Neural progenitor cell (in vitro differentiated cells): ENCODE measurements at places on chromosomes 16 and 17.

DNA sequence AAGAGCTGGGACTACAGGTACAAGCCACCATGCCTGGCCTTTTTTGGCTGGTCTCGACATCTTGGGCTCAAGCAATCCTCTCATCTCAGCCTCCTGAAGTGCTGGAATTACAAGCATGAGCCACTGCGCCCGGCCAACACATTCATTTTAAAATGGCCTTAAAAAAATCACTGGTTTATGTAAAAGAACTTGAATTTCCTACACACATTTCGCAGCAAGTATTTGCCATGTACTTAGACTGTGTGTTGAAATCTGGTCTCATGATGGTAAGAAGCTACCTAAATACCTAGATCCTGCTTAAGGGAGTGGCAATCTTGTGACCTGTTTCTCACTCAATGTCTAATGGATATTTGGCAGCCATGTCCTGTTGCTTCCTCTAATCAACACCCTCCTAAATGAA lies 8.5 kb upstream of the CYTH1 start:
- no peak for DNase-seq

DNA sequence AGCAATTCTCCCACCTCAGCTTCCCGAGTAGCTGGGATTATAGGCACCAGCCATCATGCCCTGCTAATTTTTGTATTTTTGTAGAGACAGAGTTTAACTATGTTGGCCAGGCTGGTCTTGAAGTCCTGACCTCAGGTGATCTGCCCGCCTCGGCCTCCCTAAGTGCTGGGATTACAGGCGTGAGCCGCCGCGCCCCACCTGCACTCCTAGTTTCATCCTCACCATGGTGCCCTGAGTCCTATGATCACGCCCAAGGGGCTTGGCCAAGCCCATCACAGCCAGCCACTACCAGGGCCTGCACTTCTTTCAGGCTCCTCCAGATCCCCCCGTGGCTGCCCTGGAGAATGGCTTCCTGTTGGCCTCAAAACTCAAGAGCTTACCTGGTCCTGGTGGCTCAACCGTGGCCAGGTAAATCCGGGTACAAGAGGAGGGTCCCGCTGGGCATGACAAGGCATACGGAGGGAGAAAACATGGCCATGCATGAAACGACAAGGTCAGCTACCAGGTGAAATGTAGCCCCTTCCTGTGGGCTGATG lies 20.4 kb upstream of the TFAP4 start:
- no peak for DNase-seq

DNA sequence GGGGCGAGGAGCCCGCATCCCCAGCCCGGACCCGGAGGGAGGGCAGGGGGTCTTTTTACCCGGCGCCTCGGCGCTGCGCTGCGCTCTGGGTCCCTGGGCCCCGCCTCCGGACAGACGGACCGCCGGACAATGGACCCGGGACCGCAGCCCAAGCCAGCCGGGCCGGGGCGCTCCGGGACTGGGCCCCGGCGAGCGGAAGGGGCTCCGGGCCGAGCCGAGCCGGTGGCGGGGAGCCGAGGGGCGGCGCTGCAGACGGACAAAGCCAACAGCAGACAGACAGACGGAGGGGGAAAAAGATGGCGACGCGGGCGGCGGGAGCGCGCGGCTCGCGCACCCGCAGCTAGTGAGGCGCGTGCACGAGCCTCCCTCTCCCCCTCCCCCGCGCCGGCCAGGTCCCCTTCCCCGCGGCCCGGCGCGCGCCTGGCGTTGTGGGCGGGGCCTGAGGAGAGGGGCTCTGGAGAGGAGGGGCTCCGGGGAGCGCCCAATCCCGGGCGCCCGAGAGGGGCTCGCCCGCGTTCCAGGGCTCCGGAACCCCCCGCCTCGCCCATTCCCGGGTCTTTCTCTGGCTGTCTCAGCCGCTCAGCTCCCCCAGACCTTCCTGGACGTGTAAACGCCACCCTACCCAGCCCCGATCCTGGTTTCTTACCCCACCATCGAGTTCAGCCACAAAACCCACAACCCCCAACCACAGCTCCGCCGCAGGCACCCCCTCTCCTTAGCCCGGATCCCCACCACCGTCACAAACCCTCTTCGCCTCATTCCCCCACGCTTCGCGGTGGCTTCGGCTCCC lies at the start of gene ZNF821:
TSS of gene ZNF821 (minus strand) at position 334 of the 790 bp plus-strand sequence. CDS start 4,236 bp downstream, outside the sequence.
- peak; percentile 98 for DNase-seq

- no peak for DNase-seq
Observed at GRCh38 chr16:24580665-24581064, 41.3 kb downstream of the RBBP6 start.

- no peak for DNase-seq
Observed at GRCh38 chr17:57946798-57947358, 8.3 kb downstream of the CUEDC1 start.

DNA sequence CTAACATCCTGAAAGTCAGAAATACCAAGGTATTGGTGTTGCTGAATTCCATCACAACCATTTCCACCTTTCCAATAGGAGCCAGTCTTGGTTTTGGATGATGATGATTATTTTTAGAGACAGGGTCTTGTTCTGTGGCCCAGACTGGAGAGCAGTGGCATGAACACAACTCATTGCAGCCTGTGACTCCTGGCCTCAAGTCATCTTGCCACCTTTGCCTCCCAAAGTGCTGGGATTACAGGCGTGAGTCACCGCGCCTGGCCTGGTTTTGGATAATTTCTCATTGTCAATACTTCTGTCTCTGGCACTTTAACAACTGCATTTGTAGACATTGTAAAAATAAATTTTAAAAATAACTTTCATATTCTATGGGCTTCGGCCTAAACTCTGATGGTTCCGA lies 22.6 kb downstream of the STAT5B start:
- DNase-seq, result no peak

GRCh38 chr17:34663714-34664113 lies 84.3 kb downstream of the TMEM132E start:
- DNase-seq, result no peak
